Cardiac septum (tissue), 1 donor: ENCODE measurements at places on chromosomes 12 and 14. TPM values are rescaled to one million over a fixed set of nuclear protein-coding genes. Genes with fewer than 3 reads are reported as not detected.

DNA sequence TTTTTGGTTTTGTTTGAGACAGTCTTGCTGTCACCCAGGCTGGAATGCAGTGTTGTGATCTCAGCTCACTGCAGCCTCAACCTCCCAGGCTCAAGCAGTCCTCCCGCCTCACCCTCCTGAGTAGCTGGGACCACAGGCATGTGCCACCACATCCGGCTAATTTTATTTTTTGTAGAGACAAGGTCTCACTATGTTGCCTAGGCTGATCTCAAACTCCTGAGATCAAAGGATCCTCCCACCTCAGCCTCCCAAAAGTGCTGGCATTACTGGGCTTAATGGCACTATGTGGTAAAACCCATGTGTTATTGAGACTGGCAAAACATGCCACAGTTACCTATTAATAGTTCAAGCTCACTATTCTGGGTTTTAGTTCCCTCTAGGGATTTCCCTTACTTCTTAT, 51.2 kb upstream of the KCNH3 start:
- DNase-seq, result no peak

The HOXC12 gene
- total RNA-seq, result not detected

- no peak for DNase-seq
Measured at GRCh38 chr14:99995700-99996356, 69.4 kb upstream of the EVL start.

DNA sequence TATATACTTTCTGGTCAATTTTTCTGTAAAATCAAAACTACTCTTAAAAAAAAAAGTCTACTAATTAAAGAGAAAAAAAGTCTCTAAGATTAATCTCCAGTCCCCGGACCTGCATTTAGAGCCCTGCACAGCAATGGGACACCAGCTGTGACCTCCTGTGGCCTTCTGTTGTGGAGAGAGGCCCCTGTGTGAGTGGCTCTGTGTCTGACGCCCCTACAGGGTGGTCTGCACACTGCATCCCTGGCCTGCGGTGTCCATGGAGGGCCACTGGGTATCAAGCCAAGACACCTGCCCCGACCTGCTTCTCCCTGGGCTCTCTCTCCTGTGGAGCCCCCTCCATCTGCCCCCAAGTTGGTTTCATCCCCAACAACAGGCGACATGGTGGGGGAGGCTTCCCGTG, 248.0 kb upstream of the DIO3 start:
- no peak for DNase-seq

- no peak for DNase-seq
Measured at GRCh38 chr12:43969882-43970281, 134.0 kb downstream of the TMEM117 start.

DNA sequence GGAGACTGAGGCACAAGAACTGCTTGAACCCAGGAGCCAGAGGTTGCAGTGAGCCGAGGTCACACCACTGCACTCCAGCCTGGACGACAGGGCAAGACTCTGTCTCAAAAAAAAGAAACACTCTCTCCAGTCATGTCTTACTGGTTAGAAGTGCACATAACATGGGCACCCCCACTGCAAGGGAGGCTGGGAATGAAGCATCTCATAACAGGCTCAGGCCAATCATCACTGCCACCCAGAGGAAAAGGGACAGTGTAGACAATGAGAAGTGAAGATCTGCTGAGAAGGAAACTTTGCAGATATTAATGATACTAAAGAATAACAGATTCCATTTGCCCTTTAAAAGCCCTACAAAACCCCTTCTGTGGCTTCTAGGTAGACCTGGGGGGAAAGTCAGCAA, 66.9 kb downstream of the ITPK1 start:
- no peak for DNase-seq

DNA sequence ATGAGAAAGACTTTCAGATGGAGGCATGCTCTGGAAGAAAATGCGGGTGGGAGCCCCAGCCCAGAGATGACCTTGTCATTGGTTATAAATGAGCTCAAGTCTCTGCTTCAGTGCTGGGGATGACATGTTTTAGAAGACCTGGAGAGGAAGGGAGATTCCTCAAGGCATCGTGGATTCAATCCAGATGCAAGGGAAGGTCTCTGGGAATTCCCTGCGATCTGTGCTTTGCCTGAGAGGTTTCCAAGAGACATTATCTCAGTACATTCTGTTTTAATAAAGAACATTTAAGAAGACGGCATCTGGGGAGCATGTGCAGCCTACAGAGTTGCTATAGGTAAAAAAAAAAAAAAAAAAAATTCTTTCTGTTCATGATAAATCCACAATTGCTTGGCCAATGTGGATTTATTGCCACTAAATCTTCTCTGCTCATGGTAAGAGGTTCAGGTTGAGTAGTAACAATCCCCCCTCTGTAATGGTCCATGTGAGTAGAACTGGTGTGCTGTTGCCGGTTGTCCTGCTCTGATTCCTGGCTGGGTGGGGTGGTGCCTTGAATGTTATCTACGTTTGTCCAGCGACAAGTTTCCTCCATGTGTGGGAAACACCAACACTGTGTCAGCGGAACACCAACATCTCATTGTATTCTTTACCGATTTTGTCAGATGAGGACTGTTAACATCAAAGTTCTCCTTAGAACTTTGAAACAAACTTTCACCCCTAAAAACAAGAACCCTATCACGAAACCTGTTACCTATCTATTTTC, 230.0 kb downstream of the MSRB3 start:
- DNase-seq, result no peak

The RGS6 gene
- total RNA-seq, result 22.4 TPM

The DPPA3 gene
- total RNA-seq, result not detected

The SERPINA12 gene
- total RNA-seq, result not detected

GRCh38 chr12:24373004-24373403, 423.5 kb upstream of the SOX5 start:
- DNase-seq, result no peak

DNA sequence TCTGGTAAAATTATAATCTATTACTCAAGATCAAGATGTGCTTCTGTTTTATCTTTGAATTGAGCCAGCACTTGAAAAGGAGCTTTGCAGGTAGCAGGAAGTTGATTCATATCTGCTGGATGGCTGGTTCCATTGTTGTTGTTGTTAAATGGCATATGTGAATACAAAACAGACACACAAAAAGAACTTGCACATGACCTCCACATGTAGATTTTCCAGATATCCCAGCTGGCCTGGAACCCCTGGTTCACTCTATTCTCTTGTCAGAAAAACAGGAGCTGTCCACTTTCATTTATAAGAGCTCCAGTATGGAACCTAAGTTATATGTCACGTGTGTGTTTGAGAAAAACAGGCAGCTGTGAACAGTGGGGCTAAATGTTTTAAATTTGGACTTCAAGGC, 273.9 kb downstream of the TMEM132D start:
- DNase-seq, result no peak

GRCh38 chr12:99029511-99030271, 384.6 kb downstream of the APAF1 start:
- no peak for DNase-seq

- no peak for DNase-seq
Measured at GRCh38 chr14:96239711-96240141, 16.3 kb upstream of the BDKRB1 start.
